ENCODE measurements at places on chromosomes 12 and 14.
A peak's percentile ranks its signal among the peaks of the same experiment; 100 is the strongest.

- no peak for DNase-seq
Observed at GRCh38 chr12:14577344-14577743, 9.7 kb upstream of the PLBD1 start.

DNA sequence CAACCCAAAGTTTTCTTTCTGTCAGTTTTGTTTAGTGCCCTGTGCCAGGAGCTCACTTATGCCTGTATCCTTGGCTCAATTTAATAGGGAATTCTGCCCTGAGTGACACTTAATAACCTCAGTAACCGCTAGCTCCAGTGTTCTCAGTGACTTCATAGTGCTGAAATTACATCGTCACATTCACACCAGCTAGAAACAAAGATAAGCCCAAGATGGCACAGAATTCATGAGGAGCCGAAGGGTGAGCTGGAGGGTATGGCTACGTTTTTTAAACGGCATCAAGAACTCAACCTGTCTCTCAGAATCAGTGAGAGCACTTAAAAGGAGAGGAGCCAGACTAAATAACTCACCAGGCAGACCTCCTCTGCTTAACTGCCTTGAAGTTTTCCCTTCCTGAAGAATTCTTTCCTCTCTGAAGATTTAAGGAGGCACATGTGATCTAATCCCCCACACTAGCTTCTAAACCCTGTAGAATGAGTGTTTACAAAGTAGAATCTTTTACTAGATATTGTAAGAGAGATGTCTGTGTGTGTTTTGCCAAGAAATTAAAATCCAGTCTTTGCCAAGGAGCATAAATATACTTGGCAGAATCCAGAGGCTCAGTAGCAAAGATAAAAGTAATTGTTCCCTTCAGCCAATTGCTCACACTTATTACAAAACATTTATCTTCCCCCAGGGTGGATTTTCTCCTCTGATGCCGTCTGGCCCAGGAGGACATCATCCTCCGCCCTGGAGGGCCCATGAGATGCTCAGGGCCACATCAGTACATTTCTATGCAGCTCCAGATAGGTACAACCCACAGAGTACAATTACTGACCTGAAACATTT is 37.3 kb downstream of the PTGER2 start:
- no peak for DNase-seq

DNA sequence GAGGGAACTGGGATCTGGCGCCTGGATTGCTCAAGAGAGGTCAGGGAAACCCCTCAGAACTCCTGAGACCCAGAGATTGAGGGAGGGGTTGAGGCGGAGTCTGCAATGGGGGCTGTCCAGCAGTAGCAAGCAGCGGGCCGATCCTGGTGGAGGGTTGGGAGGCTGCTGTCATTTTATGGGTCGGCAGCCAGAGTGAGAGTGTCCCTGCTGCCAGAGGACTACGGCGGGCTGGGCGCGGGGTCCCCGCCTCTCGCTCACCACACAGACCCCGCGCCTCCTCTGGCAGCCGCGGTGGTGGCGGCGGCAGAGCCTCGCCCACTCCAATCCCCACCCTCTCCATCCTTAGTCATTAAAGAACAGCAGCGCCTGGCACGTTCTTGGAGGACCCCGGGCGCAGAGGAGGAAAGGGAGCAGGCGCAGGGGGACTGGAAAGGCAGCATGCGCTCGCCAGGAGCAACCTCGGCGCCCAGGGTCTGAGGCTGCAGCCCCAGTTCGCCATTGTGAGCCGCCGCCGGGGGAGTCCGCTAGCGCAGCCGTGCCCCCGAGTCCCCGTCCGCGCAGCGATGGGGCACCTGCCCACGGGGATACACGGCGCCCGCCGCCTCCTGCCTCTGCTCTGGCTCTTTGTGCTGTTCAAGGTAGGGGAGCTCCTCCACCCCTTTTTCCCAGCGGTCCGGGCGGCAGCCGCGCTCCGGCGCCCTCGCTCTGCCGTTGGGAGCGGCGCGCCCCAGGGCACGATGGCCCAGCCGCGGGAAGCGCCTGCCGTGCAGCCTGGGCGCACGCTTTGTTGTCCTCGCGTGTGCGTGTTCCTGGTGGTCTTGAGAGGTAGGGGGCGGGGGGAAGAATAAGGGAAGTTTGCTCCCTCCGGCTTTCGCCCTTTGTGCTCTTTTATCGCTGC is at the start of gene PTPRO:
TSS of gene PTPRO (plus strand) at position 345 of the 898 bp plus-strand sequence.
- no peak for DNase-seq

DNA sequence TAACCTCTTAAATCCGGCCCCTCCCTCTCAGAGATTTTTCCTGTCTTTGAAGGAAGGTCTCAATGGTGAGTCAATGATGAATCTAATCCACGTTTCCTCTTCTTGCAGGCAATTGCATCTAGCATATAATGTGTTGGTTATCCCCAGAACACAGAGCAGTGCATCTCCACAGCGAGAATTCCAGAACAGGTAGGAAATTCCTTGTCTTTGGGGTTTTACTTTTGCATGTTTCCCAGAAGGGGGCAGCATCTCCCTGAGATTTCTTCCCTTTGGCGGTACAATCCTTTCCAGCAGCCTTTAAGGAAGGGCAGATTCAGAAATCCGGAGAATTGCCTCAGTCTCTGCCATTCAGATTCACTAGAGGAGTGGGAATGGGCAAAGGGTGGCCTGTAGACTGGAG is 128.0 kb downstream of the KCNA5 start:
- DNase-seq, result no peak

GRCh38 chr14:73457041-73457923 is 1.1 kb downstream of the NUMB start:
- DNase-seq, result no peak

GRCh38 chr14:95668235-95668772 is 17.9 kb upstream of the TCL1B start:
- no peak for DNase-seq

GRCh38 chr12:124564232-124564958 is 3.0 kb downstream of the NCOR2 start:
- DNase-seq, result peak; percentile 48

DNA sequence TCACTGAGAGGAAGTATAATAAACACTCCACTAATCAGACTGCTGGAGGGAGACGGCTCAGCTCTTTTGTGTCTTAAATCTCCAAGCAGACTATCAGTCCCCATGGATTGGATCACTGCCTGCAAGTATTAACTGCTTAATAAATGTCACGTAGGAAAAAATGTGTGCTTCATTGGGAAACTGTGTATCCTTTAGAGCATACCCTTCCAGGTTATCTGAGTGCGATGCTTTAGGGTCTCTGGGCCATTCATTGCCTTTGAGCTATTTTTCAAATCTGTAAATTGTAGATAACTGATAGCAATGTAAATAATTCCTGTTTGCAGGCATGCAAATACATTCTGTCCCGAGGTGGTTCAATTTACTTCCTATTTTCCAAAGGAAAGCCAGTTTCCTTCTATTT is 45.0 kb upstream of the VASH1 start:
- no peak for DNase-seq

DNA sequence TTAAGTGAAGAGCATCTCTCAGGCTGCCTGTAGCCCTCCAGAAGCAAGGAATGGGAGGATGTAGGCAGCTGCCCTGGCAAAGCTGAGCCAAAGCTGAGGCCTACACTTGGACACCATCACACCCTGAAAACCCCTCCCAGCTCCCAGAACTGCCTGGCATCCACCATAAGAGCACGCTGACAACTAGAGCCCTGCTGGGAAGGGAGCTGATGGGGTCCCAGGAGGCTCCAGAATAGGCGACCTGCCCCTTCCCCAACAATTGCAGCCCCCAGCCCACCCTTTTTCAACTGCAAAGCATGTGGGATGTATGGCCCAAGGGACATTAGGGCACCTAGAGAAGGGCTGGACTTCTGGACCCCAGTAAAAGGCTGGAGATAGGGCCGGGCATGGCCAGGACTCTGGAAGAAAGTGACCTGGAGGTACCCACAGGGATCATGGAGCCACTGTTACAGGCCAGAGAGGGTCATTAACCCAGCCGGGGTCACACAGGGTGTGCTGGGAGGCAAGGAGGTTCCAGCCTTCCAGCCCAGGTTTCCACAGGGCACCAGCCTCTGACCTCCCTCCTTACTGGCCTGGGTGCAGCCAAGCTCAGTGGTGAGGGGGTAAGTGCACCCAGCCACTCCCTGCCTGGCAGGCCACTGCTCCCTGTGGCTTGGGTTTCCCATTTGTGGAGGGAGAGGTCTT is 27.8 kb downstream of the FAM222A start:
- DNase-seq, result no peak

- no peak for DNase-seq
Observed at GRCh38 chr14:79420725-79421124, 790.6 kb downstream of the DIO2 start.

GRCh38 chr14:74415115-74415437 is 10.9 kb downstream of the SYNDIG1L start:
- no peak for DNase-seq

- no peak for DNase-seq
Observed at GRCh38 chr12:104569346-104570173, 112.8 kb downstream of the CHST11 start.

DNA sequence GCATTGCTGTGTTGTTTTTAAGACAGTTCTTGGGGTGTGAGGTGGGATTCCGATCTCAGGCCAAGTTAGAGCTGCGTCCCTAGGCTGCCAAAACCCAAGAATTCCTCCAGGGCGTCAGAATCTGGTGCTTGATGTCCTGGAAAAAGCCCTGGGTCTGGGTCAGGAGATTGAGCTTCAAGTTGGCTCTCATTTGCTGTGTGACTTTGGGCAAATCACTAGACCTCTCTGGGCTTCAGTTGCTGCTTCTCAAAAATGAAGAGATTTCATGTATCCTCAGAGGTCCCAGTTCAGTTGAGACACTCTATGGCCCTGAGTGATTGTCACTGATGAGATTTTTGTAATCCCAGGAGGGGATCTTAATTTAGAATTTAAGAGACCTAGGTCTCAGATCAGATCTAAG is 1.9 kb downstream of the WSCD2 start:
- no peak for DNase-seq

- DNase-seq, result no peak
Observed at GRCh38 chr12:8493084-8493483, 20.2 kb upstream of the CLEC4D start.

GRCh38 chr12:87815771-87816585 is 213.2 kb downstream of the C12orf50 start:
- no peak for DNase-seq

DNA sequence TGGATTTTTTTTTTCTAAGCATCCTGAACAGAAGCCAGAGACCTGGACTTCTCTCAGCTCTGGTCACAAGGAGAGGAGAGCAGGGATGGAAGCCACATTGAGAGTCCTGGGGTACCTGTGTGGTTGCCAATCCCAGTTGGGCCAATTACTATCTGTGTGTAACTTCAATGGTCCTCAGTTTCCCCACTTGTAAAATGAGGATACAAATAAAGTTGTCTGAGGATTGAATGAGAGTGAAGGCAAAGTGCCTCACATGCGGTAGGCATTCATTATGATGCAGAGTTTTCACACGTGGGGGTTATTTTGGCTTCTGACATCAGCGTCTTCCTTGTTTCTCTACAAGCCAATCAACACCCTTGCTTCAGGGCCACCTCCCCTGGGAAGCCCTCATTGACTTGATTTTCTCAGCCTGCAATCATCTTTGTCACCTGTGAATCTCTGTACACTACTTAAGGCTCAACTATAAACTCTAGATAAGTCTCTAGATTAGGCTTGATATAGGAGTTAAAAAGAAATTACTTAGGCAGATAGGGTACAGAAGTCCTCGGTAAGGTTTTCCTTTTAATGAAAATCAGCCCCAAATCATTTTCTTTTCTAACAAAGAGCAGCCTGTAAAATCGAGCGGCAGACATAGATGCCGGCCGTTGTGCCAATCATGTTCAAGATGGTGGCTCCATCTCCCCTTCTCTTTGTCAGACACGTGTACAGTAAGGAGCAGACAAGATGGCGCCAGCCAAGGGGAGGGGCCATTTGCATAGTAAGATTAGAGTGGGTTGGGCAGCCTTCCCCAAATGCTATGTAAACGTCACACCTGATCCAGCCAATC is 37.8 kb upstream of the FICD start:
- DNase-seq, result no peak

DNA sequence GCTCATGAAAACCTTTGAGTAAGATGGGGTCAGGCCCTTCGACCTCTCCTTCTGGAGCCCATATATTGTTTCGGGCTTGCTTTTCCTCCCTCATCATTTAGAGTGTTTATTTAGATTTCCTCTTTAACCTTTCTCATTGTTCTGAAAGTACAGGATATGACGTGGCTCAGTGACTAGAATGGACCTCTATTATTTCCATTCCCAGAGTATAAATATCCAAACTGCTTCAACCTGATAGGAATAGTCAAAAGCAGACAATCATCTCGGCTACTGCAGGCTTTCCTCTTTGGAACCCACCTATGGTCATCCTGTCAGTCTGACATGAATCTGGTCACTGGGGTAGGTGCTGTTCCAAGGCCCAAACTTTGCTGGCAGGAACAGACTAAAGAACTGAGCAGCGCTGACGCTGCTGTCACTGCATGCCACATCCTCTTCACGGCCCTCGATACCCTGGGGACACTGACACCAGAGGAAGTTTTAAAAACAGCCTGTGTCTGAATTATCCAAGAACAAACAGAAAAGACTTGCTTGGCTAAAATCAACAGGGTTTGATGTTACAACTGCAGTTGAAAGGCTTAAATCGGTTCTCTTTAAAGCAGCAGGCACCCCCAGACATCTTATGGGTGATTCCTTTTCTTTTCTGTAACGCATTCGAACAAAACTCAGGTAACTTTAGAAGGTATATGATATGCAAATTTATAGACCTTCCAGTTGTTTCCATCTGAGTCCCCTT is 5.0 kb upstream of the DDX47 start:
- DNase-seq, result no peak

- DNase-seq, result no peak
Observed at GRCh38 chr12:57839996-57840395, 6.5 kb downstream of the CTDSP2 start.

DNA sequence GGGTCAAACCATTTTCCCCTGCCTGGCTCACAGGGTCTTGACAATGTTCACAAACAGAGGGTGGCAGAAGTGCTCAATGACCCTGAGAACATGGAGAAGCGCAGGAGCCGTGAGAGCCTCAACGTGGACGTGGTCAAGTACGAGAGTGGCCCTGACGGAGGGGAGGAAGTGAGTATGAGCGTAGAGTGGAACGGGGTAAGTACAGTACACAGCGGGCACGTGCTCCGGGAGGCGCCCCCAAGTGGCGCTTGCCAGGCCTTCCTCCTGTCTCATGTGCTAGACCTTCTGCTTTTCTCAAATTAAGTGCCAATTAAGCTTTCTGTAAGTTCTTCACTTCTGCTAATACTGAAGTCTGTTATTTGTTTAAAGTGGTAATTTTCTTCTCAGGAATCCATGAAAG is 35.9 kb downstream of the XRCC3 start:
- no peak for DNase-seq
